Aorta (tissue), 5 donors: ENCODE measurements at places on chromosomes 12 and 14. TPM values are rescaled to one million over a fixed set of nuclear protein-coding genes. Genes with fewer than 3 reads are reported as not detected.

DNA sequence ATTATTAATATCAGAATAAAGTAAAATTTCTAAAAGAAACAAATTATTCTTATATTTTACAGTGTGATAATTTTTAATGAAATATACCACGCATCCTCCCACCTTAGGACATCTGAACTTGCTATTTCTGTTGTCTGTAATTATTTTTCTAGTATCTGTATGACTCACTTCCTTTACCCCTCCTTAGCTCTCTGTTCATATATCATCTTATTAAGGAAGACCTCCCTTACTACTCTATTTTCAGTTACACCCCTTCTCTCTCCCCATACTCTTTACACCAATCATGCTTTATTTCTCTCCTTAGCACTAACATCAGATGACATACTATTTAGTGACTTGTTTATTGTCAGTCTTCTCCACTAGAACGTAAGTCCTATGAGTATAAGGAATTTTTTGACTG, 34.2 kb upstream of the C12orf50 start:
- no peak for DNase-seq

- DNase-seq: no peak
These were observed 1865.6 kb upstream of the FLRT2 start for GRCh38 chr14:83664389-83664788.

LRTM2 gene
- total RNA-seq: not detected

- no peak for DNase-seq
These were observed 7.5 kb downstream of the CCDC88C start for GRCh38 chr14:91409928-91410718.

DNA sequence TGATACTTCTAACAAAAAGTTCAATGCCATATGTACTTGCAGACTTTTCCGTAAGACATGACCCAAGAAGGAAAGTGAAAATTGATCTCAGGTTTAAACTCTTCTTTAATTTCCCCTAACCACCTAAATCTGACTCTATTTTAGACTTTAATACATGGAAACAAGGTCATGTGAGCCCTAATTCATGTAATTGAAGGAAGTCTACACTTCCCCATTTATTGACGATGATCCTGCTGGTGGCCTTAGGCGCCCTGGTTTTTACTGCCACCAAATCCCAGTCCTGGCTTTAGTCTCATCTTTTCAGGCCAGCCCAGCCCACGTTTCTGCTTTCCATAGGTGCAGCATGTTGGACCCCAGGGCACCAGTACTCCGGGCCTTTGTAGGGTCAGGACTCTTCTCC, 157.9 kb downstream of the PELI2 start:
- DNase-seq: no peak

- DNase-seq: no peak
These were observed 18.0 kb upstream of the APPL2 start for GRCh38 chr12:105253866-105254513.

DNA sequence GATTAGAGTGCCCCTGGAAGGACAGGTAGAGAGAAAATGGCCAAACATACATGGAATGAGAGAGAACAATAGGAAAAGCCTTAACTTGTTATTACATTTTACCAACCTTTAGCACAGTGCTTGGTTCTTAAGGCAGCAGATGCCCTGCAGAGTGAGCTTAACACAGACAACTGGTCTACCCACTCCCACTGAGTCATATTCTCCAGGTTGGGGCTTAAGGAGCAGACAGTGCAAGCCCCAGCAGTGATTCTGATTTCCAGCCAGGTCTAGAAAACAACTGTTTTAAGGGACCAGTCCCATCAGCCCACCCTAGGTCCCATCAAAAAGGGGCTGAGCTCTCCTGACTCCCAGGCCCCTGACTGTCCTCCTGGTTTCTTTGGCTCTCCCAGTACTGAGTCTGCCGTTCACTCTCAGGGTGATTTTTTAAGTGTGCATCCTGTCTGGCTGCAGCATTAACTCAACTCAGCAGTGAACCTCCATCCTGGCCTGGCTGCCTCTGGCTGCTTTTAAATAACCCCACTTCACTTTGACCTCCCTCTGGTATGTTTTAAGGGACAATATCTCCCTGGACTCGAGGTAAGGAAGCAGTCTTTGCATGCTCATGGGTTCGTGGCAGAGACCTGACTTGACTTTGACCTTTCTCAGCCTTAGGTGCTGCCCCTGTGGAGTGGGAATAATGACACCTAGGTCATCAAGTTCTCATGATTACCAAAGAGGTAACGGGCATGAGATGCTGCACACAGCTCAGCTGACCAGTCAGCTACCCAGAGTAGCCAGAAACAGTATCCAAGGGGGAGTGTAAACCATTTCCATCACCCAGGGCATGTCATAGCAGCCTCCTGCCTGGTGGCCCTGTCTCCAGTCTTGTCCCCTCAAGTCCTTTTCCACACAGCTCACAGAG, 210.7 kb upstream of the PWP1 start:
- DNase-seq: no peak

DNA sequence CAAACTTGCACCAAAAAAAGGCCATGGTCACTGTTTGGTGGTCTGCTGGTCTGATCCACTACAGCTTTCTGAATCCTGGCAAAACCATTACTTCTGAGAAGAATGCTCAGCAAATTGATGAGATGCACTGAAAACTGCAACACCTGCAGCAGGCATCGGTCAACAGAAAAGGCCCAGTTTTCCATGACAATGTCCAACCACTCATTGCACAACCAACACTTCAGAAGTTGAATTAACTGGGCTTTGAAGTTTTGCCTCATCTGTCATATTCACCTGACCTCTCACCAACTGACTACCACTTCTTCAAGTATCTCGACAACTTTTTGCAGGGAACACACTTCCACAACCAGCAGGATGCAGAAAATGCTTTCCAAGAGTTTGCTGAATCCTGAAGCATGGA, 7.0 kb upstream of the DHRS2 start:
- no peak for DNase-seq

LMO3 gene
- total RNA-seq: 26.8 TPM

GRCh38 chr14:55238019-55238680, 33.1 kb upstream of the FBXO34 start:
- no peak for DNase-seq

- DNase-seq: no peak
These were observed 380.3 kb downstream of the CCER1 start for GRCh38 chr12:90574676-90575075.

KRT86 gene
- 0.39 TPM for total RNA-seq

- DNase-seq: peak; percentile 73
These were observed 161.7 kb downstream of the CAND1 start for GRCh38 chr12:67430708-67431335.

- DNase-seq: no peak
These were observed 195.4 kb downstream of the DUSP6 start for GRCh38 chr12:89156862-89157262.

RASSF9 gene
- 6.5 TPM for total RNA-seq

CCDC196 gene
- total RNA-seq: not detected

DNA sequence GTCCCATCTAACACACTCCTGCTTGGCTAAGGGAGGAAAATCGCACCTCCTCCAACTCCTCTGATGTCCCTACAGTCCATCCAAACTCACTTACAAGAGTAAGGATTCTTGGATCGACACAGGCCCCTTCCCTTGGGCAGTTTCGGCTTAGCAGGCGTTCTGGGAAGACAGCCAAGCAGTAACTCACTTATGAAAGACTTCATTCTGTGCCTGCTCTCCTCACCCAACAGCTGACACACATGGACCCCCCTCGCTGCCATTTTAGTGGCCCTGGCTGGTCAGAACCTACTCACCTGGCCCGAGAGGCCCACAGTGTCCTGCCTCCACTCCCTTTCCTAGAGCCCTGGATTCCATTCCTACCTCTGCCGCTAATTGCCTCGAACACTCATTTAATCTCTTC, 52.3 kb upstream of the BCL2L14 start:
- no peak for DNase-seq

GRCh38 chr14:88013750-88014349, 8.9 kb downstream of the GPR65 start:
- DNase-seq: peak; percentile 79

DNA sequence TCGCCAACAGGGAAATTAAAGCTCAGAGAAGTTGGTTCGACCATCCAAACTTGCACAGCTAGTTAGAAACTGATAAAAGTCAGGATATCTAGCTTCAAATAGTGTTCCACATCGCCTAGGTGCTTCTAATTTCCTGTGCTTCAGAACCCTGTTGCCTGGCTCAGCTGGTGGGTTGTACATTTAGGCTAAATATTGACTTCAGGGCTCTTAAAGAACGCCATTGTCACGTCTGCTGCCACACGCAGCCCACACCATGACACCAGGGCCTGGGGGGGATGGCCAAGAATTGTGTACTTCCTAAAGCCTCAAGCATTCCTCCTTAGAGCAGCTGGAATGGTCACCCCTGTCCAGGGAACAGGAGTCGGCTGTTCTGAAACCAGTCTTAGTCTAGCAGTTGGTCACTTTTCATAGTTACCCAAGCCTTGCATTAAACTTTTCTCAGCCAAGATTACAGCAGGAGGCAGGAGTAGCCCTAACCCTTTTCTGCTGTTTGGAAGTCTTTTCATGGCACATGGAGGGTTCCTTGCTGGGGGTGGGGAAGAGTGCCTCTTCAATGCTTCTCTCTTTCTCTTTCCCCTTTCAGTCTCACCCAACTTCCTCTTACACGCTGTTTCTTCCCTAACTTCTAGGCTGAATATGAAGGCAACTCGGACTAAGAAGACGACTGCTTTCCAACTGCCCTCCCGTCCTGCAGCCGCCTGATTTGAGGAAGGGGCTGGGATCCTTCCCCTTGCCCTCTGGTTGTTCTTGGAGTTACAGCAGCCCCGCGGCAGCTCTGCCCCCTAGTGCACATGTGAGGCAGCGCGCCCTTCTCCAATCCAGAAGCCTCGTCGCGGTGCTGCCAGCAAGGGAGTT, 17.1 kb downstream of the FOS start:
- DNase-seq: peak; percentile 93

DNA sequence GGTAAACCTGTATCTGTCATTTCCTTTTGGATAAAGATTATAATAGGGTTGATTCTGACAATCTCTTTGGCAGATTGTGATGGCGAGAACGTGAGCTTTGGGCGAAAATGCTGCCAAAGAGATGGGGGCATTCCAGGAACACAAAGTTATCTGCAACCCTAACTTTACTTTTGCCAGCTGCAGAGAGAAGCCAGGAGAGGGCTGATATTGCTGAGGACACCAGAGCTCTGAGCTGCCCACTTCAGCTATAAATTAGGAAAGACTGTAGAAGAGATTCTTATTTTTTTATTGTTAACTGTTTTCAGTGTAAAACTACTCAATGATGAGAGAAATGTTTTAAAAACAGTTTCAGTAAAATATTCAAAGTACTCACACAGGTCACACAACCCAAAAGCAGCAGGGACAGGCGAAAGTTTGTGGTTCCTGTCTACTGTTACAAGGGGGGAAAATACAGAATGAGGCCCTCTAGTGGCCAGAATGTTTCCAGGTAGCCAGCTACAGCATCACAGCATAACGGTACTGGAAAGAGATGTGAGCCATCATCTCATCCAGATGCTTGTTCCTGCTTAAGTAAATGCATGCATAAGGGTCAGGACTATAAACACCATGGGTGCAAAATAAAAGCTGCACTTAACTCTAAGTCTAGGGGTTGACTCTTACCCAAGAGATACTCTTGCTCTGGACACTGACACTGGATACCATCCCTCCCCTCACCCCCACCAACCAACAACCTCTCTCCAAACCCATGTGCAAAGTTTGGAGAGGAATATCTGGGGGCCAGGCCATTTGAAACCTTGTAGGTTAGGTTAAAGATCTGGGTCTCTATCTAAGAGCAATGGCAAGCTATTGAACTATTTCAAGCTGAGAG, 498.4 kb downstream of the RMST start:
- DNase-seq: no peak

MSRB3 gene
- 298 TPM for total RNA-seq

RFLNA gene
- 1.9 TPM for total RNA-seq

- no peak for DNase-seq
These were observed 86.5 kb upstream of the SLC38A2 start for GRCh38 chr12:46459111-46459510.

GRCh38 chr12:54189198-54189539, 384 bp upstream of the SMUG1 start:
- DNase-seq: no peak

DNA sequence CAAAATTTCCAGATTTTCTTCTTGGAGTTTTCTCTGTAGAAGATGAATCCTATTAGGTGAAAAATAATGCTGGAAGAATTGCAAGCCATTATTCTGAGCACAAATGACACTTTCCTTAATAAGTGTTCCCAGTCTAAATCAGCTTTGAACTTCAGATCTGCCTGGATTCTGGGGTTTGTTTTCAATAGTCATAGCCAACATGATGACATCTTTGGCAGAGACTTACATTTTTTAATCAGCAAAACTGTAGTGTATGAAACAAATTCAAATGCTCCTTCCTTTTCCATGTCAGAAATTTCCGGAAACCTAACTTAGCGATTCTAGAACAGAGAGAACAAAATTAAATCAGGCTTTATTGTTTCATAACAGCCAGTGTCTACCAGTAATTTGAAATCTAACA, 88.5 kb downstream of the TSPAN8 start:
- DNase-seq: no peak

- no peak for DNase-seq
These were observed 2.1 kb downstream of the IFI27L2 start for GRCh38 chr14:94127330-94127729.

DNA sequence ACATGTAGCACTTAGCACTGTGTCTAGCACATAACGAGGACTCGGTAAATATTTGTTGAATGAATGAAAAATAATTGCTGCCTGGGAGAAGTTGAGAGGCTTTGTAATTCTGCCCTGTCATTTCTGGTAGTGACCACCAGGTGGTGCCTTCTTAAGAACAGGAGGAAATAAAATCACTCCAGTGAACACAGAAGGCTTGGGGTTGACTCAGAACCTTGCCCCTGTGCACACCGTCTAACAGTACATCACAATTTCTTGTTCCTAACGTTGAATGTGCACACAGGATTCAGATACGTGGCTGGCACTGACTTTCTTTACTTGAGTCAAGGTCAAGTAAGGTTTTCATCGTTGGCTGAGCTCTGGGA, 91.8 kb downstream of the RGS6 start:
- DNase-seq: no peak

GRCh38 chr14:101891471-101891870, 72.9 kb upstream of the DYNC1H1 start:
- DNase-seq: no peak

DNA sequence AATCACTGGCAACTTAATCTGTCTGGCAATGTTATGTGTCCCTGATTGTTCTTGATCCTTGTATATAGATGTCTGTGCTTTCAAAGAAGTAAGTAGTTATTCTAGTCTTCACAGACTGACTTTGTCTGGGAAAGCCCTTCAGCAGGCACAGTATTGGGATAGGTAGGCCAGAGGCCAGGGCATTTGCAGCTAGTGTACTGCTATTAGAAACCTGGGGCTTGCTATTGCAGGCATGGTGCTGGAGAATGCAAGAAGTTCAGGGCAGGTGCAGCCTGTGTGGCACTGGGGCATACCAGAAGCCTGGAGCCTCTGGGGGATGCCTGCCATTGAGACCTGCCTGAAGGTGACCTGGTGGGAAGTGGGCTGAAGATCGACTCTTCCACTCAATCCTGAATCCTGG, 96.3 kb downstream of the TMTC3 start:
- no peak for DNase-seq

PAH gene
- not detected for total RNA-seq

GRCh38 chr14:67345583-67345982, 14.0 kb downstream of the ATP6V1D start:
- DNase-seq: no peak

KRT81 gene
- total RNA-seq: not detected
